ENCODE measurements at places on chromosomes 1 and 21. TPM values are rescaled to one million over a fixed set of nuclear protein-coding genes. Genes with fewer than 3 reads are reported as not detected.

Gene NT5C1A
- not detected for total RNA-seq

Gene DDI2
- 30.2 TPM for total RNA-seq

Gene HHAT
- 0.82 TPM for total RNA-seq

Gene CFHR4
- total RNA-seq: not detected

Gene OXCT2
- total RNA-seq: 0.49 TPM

Gene ZNHIT6
- 20.7 TPM for total RNA-seq

Gene SERTAD4
- total RNA-seq: not detected

Gene NGF
- not detected for total RNA-seq

- DNase-seq: no peak
Observed at GRCh38 chr1:228956864-228957263, 221.6 kb downstream of the RHOU start.

DNA sequence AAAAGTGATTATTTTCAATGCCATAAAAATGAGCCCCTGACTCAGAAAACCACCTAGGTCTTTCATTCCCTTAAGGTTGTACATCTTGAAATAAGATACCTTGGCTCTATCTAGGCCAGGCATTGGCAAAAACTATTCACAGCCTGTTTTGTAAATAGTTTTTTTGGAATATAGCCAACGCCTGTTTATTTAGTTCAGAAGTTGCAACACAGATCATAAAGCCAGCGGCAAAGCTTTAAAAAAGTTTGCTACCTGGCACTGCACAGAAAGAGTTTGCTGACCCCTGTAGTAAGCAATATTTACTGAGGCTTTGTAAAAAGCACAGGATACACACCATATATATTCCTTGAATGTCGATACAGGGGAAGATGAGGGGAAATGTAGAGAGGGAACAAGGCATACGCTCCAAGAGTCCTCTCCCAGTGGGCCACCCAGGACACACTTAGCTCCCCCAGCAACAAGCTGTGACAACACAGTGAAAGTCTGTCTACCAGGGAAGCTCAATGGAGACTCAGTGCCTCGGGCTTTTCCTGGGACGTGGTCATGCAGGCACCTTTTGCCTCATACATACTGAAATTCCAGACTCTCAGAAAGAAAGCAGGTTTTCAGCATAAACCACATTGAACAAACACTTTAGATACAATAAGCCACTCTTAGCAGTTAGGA is 20.5 kb downstream of the TARBP1 start:
- DNase-seq: no peak

DNA sequence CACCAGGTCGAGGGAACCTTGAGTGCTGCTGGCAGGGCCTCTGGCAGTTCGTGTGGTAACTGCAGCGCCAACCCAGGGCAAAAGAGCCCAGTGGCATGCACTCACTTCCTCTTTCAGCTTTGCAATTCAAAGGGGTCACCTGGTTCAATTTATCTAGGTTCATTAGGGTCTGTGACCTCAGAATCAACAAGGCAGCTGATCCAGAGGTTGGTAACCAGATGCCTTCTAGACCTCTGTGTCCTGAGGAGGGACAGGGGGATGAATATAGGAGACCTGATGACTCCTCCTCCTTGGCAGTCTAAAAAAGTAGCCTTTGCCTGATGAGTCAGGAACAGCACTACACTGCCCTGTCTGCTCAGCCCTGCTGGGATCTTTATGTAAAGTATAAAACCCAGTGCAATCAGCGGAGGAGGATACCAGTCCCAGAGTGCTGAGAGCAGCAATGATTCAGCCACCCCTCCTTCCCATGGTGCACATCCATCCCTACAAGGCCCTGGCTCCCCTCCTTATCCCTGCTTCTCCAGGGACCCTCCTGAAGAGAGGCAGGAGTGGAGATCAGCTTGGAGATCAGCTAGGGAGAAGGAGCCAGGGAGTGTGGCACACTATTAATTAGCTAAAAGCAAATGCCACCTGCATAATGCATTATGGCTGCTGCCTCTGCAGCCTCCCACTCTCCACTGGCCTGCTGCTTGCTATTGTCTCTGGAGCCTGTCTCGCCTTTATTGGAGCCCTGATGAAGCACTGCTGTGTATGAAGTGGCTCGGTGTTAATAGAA is 11.2 kb upstream of the FMOD start:
- DNase-seq: no peak

DNA sequence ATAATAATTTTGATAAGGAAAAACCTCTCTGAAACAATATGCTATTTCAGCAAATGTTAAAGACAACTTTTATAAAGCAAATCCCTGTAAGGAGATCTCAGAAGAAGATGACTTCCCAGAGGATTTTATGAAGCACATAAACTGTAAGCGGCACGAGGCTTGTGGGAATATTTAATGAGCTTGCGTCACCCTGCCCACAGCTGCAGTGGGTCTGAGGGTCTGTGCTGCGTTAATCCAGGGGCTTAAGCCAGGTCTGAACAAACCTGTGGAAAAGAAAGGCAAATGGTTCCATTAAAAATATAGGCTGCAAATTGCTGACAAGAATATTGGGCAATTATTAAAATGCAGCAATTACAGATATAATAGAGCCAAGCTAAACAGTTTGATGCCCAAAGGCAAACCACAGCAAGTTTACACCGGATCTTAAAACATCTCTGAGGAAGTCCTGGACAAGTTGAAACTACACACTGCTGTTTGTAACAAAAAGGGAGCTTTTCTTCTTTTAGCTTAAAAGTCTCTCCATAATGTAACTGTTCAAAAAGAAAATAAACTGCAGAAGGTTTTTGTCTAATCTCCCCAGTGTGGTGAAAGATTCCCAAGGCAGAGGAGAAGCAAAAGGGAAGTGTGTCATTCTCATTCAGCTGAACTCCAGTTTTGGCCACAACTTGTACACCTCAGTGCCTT is 21.8 kb downstream of the TGFBR3 start:
- no peak for DNase-seq

DNA sequence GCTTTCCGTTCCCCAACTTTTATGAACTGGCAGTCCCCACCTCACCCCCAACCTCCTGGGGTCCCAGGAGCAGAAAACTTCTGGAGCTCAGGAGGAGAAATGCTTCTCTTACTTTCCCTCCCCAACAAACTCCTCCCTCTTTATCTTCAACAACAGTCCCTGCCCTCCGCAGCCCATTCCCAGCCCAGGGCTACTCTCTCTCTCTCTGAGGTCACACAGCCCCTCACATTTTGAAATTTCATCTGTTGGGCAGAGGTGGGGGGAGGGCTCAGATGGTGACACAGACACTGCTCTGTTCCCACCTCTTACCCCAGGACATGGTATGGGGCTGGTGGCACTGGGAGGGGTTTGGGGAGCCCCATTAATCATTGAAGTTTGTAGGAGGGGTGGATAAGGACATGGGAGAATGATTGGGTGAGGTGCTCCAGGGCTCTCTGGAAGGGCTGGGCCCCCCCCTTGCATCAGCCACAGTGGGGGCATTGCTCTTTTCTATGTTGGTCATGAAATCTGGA is 6.0 kb downstream of the PIK3CD start:
- DNase-seq: peak; percentile 57

DNA sequence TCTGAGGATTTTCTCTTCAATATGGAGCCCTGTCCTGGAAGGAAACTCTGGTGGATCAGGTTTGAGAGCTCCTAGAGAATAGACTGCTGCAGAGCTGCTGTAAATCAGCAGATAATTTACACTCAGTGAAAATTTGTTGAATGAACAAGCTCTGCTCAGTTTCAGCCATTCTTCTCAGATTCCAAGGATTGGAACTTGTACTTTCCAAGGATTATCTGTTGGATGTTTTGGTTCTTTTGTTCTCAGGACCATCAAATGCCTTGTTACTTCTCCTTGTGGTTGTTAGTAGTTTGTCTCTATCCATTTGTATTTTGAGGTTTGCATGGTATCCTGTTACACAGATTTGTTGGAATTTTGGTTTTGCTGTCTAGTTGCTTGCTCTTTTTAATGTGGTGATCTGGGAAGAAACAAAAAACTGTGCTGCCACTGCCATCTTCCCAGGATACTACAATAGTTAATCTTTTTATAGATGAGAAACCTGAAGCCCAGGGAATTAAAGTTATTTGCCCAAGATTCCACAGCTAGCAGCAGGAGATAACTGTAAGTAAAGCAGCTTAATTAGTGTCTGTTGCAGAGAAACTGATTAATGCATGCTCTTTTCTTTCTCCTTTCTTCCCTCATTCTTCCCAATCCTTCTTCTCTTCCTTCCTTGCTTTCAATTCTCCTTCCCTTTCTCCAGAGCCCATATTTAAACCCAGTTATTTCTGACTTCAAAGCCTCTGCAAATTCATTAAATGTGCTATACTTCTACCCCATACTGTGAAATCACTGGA is 21.7 kb upstream of the KIFAP3 start:
- no peak for DNase-seq

- no peak for DNase-seq
Observed at GRCh38 chr21:33244082-33244778, 14.5 kb downstream of the IFNAR2 start.

DNA sequence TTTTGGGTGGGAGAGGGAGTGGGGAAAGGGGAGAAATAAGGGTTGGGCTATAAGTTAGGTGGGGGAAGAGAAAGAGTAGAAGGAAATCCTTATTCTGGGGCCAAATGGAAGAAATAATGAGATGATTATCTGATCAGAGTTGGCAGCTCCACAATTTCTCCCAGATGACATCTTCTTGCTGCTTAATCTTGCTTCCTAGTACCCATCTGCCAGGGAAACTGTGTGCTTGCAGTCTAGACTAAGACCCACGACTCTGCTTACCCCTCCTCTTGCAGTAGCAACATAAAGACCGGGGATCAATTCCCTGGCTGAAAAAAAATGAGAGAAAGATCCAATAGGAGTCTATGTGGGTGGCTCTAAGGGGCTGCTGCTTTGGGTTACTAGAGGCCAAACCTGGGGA is 95.6 kb downstream of the PAPPA2 start:
- no peak for DNase-seq

GRCh38 chr1:9539165-9539828 is at the start of gene SLC25A33:
Gene SLC25A33 (plus strand): TSS chr1:9539465. CDS start chr1:9539692, 227 bp downstream.
- DNase-seq: peak; percentile 99

DNA sequence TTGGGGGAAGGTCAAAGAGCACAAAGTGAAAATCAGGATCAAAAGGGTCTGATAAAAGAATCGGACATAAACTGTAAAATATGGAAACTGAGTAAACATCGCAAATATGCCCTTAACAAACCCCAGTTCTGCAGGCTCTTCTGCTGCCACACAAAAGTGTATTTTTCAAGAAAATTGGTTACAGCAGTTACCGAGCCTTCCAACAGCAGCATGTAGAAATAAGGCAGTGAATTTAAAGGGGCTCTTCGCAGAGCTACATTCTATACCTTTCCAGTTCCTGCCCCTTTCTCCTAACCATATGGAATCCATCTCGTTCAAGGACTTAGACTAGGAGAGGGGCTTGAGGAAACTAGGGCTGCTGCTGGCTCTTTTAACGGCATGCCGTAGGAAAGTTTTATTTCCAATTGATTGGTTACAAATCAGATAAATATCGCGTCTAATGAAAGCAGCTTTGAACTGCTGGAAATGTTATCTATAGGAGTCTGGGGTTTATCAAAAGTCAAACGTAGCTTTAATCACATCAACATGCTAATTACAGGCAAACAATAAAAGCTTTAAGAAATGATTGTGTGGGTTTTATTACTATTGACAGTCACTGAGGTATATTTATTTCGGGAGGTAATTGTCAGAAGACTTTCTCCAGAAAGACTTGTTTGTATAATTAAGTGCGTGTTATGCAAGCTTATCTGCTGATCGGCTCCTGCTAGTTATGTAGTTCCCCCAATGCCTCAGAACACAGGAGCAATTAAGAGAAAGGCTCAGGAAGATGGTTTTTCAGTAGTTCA is 59.1 kb downstream of the GORAB start:
- no peak for DNase-seq

- no peak for DNase-seq
Observed at GRCh38 chr1:17618558-17619247, 79.2 kb downstream of the ARHGEF10L start.

GRCh38 chr1:198467907-198468306 is 72.6 kb downstream of the ATP6V1G3 start:
- no peak for DNase-seq

DNA sequence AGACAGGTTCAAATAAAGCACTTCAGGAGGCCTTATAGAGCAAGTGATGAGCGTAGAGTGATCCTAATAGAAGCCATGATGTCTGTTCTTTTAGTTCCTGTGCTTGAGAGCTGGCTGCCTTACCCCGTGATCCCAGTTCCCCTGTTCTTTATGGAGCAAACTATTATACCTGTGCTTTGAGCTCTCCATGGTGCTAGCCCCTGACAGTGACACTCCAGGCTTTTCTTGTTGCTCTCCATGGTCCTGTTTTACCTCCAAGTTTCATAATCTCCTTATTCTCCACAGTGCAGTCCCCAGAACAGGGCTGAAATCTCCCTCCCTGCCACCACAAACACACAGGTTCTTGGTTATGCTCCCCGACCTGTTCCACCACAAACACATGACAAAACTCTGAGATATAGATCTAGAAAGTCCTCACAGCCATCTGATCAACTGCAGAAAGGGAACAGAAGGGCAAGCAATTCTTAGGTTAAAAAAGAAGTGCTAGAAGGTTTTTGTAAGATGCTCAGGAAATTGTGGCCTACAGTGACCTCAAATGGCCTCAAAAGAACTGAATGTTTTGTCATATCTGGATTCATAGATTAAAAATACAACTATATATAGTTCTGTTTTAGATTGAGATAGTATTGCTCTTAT is 6.0 kb downstream of the CADM3 start:
- DNase-seq: peak; percentile 60

GRCh38 chr1:168137515-168137821 is 738 bp upstream of the GPR161 start:
- DNase-seq: no peak

GRCh38 chr1:41399145-41399795 is 38.0 kb downstream of the FOXO6 start:
- no peak for DNase-seq
